Caudate nucleus (tissue), 63 donors: ENCODE measurements at places on chromosomes 12 and 14.
A peak's percentile ranks its signal among the peaks of the same experiment; 100 is the strongest.

DNA sequence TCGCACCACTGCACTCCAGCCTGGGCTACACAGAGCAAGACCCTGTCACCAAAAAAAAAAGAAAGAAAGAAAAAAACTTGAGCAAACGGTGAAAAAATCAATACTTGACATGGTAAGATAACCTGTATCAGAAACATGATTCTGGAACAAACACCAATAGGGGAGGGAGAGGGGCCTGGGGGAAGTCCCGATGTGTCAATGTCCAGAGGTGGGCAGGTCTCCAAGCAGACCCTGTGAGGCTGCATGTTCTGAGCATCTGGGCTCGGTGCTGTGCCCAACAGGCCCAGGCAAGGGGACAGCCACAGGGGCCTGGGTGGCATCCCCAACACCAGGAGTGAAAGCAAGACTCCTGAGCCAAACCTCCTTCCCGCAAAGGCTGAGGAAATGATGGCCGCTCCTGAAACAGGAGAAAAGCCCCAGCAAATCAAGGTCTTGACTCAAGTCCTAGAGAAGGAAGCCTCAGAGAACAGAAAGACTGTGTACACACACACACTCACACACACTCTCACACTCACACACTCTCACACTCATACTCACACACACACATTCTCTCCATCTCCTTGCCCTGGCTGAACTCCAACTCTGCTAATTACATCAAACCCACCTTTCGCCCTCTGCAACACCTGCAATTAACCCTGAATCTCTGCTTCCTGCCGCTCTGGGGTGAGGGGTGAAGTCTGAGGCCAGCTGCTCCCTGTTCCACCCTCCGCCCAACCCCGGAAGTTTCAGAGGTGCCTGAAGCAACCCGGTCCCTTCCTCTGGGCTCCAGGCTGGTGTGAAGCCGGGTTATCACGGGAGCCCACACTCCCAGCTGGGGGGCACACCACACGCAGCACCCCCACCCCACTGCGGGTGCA lies 20.4 kb downstream of the CCDC88C start:
- DNase-seq, result no peak

DNA sequence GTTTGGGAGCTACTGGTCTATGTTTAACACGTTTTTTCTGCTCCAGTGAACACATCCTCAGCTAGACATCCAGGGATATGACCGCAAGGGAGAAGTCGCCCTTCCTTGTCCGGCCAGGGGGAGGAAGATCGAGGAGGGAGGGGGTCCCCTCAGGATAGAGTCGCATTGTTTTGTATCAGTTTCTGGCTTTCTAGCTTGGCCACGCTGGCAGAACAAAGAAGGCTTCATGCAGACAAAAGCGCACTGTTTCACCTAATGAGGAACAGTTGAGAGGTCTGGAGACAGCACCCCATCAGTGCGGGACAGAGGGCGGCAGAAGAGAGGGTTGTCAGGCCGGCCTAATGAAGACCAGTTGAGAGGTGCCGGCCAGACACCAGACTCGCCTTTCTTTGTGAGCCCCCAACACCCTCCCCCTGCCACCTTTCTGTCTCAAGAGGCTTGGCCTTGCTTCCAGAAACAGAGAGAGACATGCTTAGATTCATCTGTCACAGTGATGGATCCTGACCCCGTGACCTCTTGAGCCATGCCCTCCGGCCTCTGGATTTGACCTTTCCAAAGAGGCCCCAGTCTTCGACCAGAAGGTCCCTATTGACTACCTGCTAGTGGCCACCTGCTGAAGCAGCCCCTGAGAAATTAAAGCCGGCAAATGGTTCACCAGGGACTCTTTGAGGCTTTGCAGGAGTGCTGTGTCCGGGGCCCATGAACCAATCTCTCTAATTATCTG lies 254.7 kb upstream of the TBX3 start:
- peak; percentile 56 for DNase-seq

GRCh38 chr12:23473071-23473470 lies 476.4 kb downstream of the SOX5 start:
- DNase-seq, result no peak

GRCh38 chr12:104526751-104527150 lies 70.0 kb downstream of the CHST11 start:
- no peak for DNase-seq

GRCh38 chr12:100154474-100155247 lies 12.0 kb upstream of the BLTP3B start:
- DNase-seq, result peak; percentile 19

DNA sequence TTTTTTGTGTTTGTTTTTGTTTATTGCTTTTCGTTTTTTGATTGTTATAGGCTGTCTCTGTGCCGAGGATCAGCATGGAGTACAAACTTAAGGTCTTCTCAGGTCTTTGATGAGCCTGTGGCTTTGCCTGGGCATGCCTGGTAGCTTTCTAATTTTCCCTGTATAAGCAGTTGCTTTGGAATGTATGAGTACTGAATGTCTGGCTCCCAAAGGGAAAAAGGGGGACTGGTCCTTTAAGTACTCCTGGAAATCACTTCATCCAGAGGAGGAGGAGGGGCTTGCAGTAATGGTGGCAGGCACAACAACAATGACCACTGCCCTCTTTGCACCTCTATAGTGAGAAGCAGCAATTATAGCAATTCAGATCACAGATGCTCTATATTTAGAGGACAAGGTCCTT lies 67.6 kb upstream of the TTC7B start:
- no peak for DNase-seq

DNA sequence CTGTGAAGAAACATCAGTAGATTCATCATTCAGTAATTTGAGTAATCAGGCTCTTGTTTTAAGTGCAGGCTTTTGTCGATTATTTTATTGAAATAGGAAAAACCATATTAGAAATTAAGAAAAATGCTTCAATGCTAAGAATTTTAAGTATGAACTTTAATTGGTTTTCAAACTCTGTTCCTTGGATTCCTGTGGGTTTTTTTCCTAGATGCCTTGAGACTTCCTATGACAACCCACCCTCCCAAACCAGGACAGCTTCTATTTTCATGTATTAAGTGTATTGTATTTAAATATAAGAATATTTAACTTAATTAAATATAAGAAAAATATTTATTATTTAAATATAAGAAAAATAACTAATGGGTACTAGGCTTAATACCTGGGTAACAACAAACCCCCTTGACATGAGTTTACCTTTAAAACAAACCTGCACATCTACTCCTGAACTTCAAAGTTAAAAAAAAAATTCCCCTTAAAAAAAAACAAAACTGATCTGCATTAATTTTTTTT lies 3.0 kb downstream of the ARHGAP5 start:
- no peak for DNase-seq

DNA sequence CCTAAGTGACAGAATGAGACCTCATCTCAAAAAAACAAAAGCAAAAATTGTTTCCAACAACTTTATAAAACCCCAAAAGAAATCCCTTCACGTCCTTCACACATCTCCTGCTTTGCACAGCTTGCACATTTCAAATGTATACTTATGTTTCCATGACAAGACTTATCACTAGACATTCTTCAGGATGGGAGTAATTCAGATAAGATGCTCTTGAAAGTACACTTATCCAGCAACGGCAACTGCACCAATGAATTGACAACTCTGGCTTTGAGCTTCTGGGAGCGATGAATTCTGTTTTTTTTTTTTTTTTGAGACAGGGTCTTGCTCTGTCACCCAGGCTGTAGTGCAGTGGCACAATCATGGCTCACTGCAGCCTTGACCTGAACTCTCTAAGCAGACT lies 30.8 kb upstream of the AKAP5 start:
- DNase-seq, result no peak

DNA sequence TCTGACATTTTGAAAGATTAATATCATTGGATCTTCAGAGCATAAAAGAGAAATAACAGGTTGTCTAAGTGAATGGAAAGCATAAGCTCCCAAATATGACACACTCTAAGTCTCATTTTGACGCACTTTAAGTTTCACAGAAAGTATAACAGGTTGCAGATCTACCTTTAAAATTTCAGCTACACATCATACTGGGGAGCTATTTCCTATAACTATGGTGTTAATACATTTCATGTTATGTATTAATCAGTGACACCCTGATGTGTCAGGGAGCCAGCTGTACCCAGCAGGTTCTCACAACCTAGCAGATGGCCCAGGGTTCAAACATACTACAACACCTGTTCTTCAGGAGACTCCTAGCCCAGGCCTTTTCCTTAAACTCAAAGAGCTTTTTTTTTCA lies 31.1 kb upstream of the TMX1 start:
- DNase-seq, result no peak

GRCh38 chr12:104049278-104049902 lies 597 bp downstream of the GLT8D2 start:
- no peak for DNase-seq

- no peak for DNase-seq
Measured at GRCh38 chr12:105812366-105812765, 326.4 kb downstream of the NUAK1 start.

GRCh38 chr14:21894003-21894897 lies 220.6 kb upstream of the OR4E1 start:
- DNase-seq, result no peak

DNA sequence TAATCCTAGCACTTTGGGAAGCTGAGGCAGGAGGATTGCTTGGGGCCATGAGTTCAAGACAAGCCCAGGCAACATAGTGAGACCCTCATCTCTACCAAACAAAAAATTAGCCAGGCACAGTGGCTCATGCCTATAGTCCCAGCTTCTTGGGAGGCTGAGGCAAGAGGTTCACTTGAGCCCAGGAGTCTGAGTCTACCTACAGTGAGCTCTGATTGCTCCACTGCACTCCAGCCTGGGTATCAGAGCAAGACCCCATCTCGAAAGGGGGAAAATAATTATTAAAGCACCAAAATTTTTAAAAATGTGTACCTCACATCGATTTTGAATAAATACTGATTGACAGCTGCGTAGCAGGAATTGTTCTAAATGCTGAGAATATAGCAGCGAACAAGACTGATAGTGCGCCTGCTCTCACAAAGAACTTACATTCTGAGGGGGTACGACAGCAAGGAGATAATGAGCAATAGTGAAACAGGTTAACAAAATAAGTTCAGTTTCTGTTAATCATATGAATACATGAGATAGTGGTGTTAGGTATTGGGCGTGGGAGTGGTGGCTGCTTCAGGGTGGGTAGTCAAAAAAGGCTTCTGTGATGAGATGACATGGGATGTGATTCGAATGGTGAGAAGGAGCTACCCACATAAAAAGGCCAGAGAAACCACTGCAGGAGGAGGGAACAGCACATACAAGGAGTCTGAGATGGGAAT lies 19.6 kb downstream of the HCFC2 start:
- no peak for DNase-seq

DNA sequence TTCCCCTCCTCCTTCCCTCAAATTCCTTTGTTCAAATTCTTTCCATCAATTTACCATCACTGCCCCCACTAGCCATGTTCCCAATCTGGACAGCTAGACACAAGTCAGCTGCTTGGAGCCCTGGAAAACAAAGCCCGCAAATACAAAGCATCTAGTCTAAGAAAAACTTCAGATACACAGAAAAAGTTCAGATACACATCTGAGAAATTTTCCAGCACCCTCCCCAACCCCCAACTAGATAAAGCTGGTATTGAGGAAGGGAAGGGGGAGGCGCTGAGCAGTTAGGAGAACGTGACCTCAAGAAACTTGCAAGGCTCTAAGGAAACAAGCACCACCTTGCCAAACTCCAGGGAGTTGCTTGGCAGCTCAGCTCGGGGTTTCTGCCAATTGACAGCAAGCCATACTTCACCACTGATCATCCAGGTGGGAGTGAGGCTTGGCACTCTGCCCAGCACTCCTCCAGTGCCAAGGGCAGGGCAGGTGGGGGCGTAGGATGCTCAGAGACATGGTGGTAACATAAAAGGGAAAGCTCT lies 5.1 kb upstream of the CNIH1 start:
- peak; percentile 95 for DNase-seq

- no peak for DNase-seq
Measured at GRCh38 chr12:15633201-15633600, 156.0 kb downstream of the EPS8 start.

DNA sequence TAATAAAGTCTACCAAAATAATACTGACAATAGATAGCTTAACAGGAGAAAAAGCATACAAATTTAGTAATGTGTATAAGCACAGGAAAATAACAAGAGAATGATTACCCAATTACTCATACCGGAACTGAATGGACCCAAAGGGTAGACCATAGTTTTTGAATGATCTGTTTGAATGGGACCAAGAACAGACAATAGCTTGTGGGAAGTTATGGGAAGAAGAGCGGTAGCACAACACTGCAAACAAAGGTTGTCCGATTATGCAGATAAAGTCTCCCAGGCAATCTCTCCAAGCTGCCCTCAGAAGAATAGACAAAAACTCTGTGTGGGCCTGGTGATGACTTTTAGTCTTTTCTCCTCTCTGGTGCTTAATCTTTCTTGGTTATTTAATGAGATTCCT lies 96.6 kb upstream of the NEDD1 start:
- no peak for DNase-seq

- DNase-seq, result no peak
Measured at GRCh38 chr14:105074601-105075053, 9.4 kb upstream of the GPR132 start.

- no peak for DNase-seq
Measured at GRCh38 chr14:97824218-97824617, 1027.0 kb downstream of the VRK1 start.

DNA sequence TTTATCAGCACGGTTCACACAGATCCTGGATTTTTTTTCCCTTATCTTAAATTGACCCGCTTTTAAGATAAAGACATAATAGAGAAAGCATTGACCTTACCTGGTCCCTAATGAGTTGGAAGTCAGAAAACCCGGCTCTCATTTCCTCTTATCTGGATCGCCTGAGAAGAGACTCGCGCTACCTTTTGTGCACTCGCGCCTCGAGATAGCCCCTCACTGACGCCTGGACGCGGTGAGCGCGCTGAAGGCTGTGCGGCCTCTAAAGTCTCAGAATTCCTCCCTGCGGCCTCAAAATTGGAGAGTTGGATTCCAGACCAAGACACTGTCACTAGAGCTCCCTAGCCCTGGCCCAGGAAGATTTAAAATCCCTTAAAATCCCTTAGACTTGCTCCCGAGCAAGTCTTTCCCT lies 7.0 kb downstream of the NKX2-1 start:
- no peak for DNase-seq

DNA sequence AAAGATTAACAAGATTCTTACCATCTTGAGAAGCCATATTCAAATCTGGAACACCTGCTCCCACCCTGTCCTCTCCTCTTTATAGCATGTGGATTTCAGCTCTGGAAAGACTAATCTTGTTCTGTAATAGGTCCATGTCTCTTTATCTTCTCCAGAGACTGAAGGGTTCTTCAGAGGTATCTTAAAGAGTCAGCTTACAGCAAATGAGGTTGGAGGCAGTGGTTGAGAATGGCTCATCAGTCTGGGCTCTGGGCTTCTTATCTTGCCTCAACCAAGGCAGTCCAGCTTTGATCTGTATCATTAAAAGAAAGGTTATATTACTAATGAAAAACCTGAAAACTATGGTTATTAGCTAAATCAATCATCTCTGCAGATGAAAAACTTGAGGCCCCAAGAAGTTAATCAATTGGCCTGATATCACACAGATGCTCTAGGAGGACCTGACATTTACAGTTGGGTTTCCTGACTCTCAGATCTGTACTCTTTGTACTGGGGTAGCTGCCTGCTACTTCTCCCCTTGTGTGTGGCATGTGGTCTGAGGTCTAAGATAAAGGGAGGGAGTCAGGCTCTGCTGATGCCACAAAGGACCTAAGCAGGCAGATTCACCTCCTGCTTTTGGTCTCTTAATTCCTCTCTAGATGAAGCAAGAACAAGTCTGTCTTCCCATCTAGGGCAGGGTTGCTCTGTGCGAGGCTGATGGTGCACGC lies 1.7 kb upstream of the AKAP6 start:
- no peak for DNase-seq
